Activated CD4-positive, alpha-beta T cell treated with anti-CD3 and anti-CD28 coated beads, Interleukin-2, amount 50 U/mL, for 48 hours (primary cell): ENCODE measurements at places on chromosomes 7 and 10.

- peak; percentile 49 for DNase-seq
Observed at GRCh38 chr10:104614245-104614831, 26.8 kb upstream of the SORCS3 start.

DNA sequence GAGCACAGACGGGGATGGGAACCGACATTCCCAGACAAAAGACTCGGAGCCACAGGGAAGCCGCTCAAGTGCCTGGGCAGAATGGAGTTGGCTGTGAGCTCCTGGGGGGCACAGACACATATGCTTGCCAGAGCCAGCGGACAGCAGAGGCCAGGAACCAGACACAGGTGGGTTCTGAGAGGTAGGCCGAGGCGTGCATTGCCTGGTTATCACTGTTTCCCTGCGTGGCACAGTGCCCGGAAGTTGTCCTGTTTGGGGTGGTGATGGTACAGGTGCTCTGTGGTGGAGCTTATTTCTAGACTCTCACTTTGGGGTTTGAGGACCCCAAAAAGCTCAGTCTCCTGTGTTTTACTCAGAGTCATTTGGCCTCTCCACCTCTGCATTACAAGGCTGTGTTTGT lies 2.5 kb downstream of the PALD1 start:
- no peak for DNase-seq

GRCh38 chr10:123462756-123463155 lies 203.4 kb upstream of the GPR26 start:
- no peak for DNase-seq

GRCh38 chr10:73785721-73786511 lies 510 bp downstream of the ZSWIM8 start:
- peak; percentile 49 for DNase-seq

DNA sequence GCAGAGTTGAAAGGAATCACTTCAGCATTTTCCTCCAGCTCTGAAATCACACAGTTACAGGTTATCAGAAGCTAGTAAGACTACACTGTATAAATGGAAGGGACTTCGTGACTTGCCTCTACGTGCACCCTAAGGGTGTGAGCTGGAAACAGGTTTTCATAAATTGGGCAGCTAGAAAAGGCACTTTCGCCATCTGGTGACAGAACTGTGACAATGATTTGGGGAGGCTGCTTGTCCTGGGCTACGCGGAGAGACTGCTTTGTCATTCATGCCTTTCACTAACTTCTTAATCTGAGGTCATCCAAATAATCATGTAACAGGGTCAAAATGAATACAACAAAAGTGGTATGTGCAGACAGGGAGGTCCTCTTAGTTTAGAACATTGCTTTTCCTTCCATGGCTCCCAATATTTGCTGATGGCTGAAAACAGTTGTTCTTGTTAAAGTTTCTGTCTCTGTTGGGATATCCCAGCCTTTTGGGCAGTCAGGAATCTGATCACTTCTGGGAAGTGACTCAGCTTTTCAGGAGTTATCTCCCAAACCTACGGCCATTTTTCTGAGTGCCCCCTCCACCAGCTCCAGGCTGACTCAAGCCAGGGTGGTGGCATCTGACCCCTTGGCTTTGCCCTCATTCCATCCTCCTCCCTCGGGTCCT lies 17.8 kb downstream of the VWC2 start:
- DNase-seq: no peak

DNA sequence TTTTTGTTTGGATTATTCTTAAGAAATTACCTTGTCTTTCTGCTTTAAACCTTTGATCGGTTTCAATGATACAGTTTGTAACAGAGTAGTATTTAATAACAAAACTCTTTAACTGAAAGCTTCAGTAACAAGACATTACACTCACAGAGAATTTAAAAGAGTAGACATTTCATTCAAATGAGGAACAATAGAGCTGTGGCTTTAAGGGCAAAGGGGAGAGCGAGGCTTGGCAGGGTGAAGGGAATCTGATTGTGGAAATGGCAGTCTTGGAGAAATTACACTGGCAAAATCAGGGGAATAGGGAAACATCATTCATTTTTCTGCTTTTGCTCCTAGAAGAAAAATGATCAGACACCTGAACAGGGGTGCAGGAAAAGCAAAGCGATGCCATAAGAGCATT lies 5.1 kb upstream of the HIPK2 start:
- no peak for DNase-seq

DNA sequence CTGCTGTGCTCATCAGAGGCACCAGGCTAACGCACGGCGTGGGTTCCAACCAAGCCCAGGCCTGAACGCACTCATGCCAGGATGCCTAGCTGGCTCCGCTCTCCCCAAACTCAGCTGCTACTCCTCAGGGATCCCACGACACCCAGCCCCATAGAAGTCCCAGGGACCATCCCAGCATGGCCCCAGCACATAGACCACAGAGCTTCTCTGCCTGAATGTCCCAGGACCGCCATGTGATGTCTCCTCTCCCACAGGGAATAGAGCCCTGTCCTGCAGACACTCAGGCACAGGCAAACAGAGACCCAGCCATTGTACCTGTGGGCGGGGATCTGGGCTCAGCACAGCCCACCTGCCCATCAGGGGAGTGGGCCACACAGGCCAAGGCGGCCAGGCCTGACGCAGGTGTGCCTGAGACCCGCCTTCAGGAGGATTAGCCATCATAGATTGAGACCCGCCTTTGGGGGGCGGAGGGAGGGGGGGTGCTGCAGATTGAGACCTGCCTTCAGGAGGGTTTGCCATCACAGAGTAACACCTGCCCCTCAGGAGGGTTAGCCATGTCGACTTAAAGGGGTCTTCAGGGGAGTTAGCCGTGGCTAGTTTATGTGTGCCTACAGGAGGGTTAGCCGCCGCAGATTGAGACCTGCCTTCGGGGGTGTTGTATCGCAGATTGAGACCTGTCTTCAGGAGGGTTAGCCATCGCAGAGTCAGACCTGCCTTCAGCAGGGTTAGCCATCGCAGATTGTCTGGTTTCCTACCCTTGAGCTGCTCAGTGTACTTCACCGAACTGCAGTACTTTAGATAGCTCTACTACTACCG lies 29.0 kb downstream of the RASGEF1A start:
- DNase-seq: no peak

DNA sequence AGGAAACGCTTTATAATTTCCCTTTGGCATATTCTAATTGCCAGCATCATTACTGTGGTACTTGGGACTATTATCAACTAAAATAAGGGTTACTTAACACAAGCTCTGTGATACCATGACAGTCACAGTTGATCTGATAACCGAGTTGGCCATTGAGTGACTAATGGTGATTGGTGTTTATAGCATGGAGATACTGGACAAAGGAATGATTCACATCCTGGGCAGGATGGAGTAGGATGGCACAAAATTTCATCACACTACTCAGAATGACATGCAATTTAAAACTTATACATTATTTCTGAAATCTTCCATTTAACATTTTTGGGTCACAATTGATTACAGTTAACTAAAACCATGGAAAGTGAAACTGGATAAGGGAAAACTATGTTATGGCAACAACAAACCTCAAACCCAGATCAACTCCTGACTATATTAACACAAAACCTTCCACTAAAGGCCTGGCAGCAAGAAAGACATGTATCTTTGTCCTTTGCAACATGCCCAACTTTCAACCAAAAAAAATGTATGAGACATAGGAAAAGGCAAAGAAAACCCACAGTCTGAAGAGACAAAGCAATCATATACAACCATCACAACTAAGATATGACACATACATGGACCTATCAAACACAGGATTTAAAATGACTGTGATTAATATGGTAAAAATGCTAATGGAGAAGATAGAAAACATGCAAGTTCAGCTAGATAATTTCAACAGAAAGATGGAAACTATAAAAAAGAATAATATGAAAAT lies 208.5 kb upstream of the NRP1 start:
- no peak for DNase-seq

DNA sequence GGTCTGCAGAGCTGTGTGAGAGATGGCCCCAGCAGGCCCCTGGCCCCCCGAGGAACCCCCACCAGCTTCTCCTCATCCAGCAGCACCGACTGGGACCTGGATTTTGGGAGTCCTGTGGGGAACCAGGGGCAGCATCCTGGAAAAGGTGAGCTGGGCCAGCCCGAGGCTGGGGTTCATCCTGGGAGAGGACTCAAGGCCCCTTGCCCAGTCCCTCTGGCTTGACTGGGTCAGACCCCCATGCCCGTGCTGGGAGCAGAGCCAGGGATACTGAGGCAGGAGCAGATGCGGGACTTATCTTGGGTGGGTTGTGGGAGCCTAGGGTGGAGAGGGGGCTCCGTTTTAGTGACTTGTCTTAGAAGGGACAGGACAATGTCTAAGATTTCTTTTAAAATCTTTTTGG lies 47.5 kb downstream of the ZNF467 start:
- no peak for DNase-seq

- peak; percentile 87 for DNase-seq
Observed at GRCh38 chr7:140062528-140063299, at the start of gene PARP12. Gene PARP12, minus strand, starts transcription at chr7:140062951. Its CDS starts 104 bp downstream, at chr7:140062847.

DNA sequence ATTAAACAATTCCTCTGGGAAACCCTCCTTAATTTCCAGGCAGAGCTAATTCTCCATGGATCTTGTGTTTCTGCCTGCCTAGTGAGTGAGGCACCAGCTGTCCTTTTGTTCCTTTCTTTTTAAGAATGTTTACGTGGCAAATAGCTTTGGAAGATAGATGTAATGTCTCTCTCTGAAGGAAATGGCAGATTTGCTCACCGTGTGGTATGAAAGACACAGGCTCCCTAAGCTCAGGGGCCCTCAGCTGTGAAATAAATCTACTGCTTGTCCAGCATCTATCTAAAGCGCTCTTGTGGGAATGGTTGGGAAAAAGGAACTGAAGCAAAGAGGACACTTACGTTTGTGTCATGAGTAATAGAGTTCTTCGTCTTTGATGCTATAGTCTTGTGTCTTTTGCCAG lies 64.6 kb downstream of the FAS start:
- no peak for DNase-seq

DNA sequence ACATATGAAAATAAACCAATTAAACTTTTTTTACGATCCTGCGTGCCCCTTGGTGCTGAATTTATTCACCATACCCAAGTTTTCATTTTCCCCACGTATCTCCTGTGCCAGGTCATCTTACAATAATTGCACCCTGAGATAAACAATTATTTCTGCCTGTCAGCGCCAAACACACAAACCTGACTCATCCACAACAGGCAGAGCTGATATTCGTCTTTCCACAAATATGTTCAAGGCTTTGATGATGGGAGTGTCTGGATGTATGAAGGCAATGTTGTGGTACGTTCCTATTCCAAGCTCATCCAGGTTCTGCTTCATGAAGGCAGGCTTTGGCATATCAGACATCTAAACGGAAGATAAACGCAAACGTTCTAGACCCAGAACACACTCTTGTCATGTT lies 45.8 kb upstream of the RHEB start:
- DNase-seq: no peak

- no peak for DNase-seq
Observed at GRCh38 chr10:62760401-62760800, 44.1 kb upstream of the ADO start.

DNA sequence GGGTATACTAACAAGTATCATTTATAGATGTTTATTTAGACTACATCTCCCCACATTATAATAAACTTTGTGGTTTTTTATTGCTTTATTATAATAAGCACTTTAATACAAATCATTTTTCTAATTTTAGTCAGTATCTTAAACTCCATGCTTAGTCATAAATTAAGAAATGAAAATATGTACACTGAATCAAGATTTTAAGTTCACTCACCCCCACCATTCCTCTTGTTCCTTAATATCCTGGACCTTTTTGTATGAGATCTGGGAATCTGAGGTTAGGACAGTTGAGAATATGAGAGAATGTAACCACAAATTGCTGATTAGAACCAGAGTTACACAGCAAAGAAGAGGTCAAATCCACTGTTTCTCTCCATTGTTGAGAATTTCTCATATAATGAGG lies 93.6 kb upstream of the WNT16 start:
- DNase-seq: no peak

DNA sequence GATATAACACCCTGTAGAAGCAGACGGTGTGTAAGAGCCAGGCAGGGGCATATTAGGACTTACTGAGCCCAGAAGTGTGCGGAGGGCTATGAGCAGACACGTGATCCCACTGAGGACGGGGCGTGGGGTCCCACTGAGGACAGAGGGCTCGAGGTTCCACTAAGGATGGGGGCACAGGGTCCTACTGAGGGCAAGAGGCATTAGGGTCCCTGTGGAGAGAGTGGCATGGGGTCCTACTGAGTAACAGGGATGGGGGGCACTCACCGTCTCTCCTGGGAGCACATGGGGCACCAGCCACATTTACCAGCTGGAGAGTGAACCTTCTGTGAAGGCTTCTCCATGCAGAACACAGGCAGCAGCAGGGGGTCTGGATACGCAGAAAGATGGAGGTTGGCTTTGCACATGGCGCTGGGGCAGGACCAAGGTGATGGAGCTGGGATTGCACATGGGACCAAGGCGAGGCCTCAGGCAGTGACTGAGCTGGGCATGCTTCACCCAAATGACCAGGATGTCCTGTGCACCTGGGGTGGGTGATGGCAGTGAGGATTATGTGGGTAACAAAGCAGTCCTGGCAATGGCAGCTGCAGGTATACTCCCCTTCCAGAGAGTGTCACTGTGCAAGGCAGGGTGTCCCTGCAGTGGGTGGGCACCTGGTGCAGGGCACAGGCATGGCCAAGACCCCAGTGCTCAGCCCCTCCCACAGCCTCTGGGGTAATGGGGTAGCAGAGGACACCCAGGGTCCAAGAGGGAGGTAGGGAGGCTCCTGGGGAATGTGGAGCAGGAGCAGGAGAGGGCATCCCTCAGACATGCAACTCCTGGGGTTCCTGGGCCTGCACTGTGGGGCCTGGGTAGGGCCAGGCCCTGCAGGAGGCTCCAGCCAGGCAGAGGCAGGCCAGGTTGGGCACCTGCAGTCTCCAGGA lies 278.1 kb downstream of the TCERG1L start:
- DNase-seq: no peak

DNA sequence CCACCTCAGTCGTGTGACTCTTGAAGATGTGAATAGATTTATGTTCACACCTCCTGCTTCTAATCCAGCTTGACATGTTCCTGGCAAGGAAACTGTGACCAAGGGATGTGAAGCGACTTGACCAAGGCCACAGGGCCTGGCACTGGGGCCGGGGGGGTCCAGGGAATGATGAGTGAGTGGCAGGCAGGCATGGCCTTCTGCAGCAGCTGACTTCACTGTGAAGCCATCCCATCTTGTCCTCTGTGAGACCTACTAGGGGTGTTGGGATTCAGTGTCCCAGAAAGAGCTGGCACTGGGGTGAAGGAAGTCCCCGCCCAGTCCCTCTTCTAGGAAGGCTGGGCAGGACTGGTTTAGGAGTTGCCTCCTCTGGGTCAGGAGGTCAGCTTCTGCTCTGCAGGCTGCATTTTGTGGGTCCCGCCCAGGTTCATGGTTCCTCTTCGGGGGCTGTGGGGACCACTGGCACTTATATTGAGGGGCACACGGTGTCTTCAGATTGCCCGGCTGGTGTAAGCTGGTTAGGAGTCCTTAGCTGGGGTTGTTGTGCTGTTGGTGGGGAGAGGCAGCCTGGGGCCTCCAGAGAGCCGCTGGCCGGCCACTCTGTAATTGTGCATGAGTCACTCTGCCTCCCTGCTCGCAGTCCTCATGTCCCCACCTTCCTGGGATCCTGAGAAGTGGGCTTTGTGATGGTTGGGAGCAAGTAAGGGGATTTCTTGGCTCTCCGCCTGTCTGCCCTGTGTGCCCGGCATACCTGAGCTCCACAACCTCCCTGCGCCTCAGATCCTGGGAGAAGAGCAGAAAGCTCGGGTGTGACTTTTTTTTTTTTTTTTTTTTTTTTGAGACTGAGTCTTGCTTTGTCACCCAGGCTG lies 11.0 kb downstream of the ZMIZ1 start:
- no peak for DNase-seq

- DNase-seq: no peak
Observed at GRCh38 chr7:37048674-37049073, 324.4 kb upstream of the AOAH start.
